ENCODE measurements at places on chromosomes 16 and 17.

GRCh38 chr17:1289695-1290094, 10.2 kb downstream of the TRARG1 start:
- no peak for DNase-seq

- no peak for DNase-seq
Measured at GRCh38 chr16:31451681-31452351, 7.5 kb upstream of the ARMC5 start.

DNA sequence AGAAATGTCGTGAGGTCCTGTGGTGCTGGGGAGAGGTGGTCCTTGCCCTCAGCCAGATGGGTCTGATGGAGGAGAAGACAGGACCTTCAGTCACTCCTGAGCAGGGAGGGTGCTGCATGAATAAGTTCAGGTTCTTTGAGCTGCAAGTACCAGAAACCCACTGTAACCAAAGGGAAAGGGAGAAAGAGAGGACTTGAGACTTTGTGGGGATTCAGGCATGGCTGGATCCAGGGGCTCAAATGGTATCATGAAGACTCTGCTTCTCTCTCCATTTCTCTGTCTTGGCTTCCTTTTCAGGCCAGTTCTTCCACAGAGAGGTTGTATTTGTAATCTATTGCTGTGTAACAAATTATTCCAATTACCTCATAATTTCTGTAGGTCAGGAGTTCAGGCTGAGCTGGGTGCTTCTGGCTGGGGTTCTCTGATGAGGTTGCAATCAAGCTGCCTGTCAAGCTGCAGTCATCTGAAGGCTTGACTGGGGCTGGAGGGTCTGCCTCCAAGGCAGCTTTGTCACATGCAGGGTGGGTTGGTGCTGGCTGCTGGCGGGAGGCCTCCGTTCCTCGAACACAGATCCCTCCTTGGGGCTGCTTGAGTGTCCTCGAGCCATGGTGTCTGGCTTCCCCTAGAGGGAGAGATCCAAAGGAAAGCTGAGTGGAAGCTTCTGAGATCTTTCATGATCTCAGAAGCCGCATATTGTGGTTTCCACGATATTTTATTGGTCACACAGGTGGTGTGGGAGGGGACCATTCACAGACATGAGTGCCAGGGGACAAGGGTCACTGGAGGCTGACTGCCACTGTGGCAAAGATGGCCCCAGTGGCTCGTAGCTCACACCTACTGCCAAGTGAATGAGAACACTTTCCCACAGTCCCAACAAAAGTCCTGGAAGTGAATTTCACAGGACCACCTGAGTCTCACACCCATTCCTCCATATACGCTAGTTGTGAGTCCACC, 5.9 kb upstream of the ADCY7 start:
- no peak for DNase-seq

DNA sequence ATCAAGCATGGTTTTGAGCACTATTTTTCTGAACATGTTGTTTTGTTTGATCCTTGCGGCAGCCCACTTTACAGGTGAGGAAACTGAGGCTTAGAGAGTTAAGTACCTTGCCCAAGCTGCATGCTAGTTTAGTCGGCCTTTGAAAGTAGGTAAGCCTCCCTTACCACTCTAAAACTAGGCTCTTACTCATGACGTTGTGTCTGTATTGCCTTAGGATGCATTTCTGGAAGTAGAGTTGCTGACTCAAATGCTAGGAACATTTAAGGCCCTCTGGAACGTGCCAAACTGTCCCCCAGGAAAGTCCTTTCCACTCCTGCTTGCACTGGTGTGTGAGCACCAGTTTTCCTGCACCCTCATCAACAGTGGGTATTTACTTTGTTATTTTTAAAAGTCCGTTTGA, 76.6 kb downstream of the ZFHX3 start:
- DNase-seq: no peak

DNA sequence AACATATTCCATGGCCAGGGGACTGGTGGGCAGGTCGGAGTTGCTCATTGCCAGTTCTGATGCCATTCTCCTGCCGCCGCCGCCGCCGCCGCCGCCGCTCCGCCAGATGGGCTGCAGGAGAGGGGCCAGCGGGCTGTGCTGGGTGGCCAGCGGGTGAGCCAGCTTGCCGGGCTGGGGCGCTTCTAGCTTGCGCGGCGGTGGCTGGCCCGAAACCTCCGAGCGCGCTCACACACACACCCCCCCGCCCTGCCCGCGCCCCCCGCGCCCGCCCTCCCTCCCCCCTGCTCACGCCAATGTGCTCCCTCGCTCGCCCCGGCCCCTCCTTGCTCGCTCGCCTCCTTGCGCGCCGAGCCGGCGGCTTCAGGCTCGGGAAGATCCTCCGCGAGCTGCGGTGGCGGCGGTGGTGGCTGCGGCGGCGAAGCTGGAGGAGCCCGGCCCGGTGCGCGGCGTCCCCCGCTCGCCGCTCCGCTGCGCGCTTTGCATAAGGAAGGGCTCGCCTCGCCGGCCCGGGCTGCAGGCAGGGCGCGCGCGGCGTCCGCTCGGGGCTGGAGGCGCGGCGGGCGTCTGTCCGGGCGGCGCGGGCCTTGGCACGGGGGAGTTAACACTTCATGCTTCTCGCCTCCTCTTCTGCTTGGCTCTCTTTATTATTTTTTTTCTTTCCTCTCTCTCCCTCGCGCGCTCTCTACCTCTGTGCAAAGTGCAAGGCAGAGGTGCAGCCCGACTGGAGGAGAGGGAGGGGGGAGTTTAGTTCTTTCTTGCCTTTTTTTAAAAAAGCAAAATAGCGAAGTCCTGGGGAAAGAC, 500 bp downstream of the MAF start:
- DNase-seq: no peak

GRCh38 chr17:76386966-76387765, 2.8 kb downstream of the SPHK1 start:
- no peak for DNase-seq

DNA sequence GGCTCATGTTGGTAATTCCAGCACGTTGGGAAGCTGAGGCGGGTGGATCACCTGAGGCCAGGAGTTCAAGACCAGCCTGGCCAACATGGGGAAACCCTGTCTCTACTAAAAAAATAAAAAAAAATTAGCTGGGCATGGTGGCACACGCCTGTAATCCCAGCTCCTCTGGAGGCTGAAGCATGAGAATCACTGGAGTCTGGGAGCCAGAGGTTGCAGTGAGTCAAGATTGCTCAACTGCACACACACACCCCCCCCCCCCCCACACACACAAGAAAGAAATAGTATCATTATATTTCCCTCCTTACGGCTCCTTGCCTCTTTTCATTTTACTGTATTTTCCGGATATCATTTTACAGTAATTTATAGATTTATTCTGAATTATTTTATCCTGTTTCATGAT, 963.1 kb upstream of the GOT2 start:
- DNase-seq: no peak

DNA sequence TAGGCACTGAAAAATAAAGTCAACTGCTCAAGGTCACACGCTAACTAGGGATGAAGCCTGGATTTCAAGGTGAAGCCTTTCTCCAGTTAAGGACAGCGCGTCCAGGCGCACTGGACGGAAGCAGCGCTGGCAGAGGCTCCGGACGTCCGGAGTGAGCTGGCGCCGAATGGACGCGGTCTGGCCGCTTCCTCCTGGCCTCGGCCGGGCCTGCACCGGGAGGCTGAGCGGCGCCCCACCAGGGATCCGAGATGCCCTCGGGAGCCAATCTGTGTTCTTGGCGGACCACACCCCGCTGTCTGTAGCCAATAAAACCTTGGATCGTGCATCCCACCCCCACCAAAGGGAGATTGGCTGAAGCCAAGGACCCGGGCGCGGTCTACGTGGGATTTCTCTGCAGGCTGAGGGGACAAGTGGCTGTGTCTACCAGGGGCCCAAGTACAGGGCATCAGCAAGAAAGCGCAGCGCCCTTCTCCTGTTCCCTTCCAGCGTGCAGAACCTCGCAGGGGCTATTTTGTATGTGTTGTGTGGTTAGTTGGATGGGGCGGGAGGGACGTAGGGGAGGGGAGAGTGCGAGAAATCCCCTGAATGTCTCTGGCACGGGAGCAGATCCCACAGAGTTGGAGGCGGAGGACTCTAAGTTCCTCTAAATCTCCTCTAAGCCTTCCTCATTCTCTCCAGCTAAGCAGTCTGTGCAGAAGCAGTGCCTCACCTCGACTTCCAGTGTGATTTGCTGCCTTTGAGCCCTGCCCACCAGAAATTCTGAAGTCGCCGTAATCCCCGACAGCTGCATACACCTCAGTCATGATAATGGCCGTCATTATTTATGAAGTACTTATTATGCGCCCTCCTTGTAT, 2.5 kb upstream of the AKAP10 start:
- no peak for DNase-seq

- DNase-seq: no peak
Measured at GRCh38 chr16:85098565-85098964, 13.7 kb downstream of the CIBAR2 start.

- no peak for DNase-seq
Measured at GRCh38 chr16:11619327-11619851, 32.7 kb upstream of the LITAF start.

DNA sequence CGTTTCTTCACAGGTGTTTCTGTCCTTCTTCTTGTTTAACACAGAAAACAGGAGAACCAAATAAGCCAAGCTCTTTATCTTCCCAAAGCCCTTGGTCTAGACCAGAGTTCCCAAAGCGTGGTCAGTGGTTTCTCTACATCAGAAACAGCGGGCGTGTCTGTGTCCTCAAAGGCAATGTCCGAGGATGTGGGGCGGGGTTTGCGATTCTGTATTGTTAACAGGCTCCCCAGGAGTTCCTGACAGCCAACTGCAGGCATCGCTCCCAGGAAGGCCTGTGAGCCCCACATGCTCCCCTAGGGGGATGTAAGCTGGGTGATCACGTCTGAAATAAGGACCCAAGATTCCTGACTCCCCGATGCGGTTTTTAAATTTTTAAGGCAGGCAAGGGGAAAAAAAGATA, 28.4 kb upstream of the SLC25A19 start:
- DNase-seq: no peak

GRCh38 chr17:60586288-60586974, 13.6 kb upstream of the PPM1D start:
- no peak for DNase-seq

DNA sequence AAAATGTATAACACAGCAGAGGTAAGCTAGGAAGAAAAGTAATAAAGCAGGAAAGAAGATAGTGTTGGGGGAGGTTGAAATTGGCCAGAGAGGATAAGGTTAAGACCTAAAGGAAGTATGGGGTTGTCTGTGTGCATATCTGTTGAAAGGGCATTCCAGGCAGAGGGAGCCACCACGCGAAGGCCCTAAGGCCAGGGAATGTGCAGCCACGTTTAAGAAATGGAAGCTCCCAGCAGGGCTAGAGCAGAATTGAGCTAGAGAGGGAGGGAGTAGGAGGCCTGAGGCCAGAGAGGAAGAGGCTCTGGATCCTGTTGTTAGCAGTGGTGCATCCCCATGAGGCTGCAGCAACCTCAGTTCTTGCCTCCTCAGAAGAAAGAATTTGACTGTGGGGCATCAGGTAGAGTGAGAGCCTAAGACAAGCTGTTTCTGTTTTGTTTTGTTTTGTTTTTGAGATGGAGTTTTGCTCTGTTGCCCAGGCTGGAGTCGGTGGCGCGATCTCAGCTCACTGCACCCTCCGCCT, 59.0 kb upstream of the CACNG5 start:
- DNase-seq: no peak

DNA sequence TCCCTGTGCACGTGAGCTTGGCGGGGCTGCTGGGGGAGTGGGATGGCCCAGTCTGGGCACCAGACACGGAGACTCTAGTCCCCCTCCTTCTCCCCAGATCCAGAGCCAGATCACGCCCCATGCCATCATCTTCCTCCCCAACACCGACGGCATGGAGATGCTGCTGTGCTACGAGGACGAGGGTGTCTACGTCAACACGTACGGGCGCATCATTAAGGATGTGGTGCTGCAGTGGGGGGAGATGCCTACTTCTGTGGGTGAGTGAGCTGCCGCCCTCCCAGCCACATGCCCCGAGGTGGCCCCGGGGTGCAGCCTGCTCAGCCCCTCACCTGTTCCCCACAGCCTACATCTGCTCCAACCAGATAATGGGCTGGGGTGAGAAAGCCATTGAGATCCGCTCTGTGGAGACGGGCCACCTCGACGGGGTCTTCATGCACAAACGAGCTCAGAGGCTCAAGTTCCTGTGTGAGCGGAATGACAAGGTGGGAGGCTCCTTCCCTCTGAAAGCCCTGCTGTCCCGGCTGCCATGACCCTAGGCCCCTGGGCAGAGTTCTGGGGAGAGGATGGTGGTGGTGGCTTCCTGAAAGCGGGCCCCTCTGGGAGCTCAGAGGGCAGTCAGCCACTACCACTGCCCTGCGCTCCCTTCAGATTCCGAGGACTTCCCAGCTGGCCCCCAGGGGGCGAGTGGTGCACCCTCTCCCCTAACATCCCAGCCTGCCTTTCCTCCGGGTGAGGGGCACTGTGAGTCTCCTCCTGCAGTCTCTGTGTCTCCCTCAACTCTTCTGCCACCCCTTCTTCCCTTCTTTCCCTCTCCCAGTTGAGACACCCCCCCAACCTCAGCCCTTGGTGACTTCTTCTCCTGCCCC, 2.8 kb upstream of the C17orf107 start:
- no peak for DNase-seq

DNA sequence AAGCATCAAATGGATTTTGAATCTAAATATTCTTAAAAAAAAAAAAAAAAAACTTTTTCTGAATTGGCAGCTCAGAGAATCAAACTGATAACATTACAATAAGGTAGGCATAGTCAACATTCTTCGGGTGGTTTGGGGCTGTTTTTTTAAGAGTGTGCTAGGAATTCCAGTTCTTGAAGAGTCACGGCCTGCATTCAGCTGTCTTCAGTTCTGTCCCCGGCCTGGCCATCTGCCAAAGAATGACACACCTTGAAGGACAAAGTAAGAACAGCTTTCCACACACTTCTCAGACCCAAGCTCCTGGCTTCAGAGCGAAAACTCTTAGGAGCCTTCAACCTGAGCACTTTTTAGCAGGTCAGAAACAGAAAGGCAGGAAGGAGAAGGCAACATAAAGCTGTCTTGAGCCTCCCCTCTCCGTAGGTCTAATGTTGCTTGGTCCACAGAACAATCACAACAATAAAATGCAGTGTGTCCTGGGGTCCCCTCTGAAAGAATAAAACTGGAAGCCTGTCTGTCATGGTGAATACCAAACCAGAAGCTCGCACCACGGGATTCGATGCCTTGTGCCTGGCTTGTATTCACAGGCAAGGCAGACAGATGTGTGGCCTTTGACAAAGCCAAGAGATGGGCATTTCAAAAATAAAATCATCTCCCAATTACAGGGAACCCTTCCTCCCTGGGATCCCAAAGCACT, 524.4 kb upstream of the ZFHX3 start:
- DNase-seq: no peak

DNA sequence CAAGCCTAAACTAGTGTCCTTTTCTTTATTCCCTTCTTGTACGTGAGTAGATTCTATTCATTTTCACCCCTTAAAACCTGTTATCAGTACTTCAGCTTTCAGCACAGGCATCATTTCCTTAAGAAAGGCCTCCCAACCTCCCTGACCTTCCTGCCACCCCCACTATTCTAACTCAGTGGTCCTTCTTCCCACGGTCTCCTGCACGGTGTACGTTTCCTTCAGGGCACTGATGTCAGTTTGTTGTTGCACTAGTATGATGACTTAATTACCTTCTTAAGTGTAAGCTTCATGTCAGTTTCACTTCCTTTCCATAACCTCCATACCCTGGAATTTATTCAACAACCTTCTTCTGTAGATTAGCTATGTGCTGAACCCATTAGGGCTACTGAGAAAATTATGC, 484.2 kb downstream of the HS3ST4 start:
- no peak for DNase-seq

GRCh38 chr17:71709271-71709890, 411.4 kb upstream of the SOX9 start:
- no peak for DNase-seq

- DNase-seq: no peak
Measured at GRCh38 chr17:79203016-79203415, 128.4 kb downstream of the ENGASE start.

All from stimulated activated CD4-positive, alpha-beta T cell treated with anti-CD3 and anti-CD28 coated beads, Interleukin-1b, Interleukin-23, amount 100 ng/mL, for 1 hour (primary cell).